ENCODE measurements at places on chromosomes 2 and 18.

GRCh38 chr2:989781-990467 is 39.3 kb downstream of the SNTG2 start:
- ATAC-seq, result no peak

DNA sequence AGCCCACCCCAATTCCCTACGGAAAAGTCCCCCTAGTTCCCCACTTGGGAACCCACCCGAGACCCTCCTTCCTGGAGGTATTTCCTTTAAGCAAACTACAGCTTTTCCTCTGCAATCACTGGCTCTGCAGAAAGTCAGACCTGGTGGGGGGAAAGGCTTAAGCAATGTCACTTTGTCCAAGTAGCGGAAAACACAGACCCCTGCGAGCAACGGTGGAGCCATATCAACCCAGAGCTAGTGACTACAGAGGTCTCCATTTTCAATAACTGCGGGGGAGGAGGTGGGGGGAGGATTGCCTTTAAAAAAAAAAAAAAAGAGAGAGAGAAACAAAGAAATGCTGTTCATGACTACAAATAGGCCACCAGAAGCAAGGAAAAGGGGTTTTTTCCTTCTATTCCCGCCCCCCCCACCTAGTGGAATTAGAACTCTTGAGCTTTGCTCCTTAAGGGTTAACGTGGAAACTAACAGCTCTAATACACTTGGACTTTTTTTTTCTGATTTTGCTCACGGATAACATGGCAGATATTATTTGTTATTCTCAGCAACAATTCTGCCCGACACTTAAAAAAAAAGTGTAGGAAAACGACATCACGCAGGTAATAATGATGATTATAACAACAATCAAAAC is 1.1 kb upstream of the FRZB start:
- ATAC-seq, result no peak

- ATAC-seq, result no peak
Measured at GRCh38 chr18:910247-910646, 5.6 kb downstream of the ADCYAP1 start.

DNA sequence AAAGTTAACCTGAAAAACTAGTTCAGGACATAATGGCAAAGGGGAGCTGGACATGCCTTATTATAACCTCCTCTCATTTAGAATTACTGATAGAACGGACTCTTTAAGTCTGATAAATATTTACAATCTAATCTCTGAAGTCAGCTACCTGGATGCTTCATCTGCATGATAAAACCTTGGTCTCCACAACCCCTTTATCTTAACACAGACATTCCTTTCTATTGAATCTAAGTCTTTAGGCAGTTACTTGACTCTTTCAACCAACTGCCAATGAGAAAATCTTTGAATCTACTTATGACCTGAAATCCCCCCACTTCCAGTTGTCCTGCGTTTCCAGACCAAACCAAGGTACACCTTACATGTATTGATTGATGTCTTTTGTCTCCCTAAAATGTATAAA is 191.2 kb upstream of the LRRTM4 start:
- no peak for ATAC-seq

DNA sequence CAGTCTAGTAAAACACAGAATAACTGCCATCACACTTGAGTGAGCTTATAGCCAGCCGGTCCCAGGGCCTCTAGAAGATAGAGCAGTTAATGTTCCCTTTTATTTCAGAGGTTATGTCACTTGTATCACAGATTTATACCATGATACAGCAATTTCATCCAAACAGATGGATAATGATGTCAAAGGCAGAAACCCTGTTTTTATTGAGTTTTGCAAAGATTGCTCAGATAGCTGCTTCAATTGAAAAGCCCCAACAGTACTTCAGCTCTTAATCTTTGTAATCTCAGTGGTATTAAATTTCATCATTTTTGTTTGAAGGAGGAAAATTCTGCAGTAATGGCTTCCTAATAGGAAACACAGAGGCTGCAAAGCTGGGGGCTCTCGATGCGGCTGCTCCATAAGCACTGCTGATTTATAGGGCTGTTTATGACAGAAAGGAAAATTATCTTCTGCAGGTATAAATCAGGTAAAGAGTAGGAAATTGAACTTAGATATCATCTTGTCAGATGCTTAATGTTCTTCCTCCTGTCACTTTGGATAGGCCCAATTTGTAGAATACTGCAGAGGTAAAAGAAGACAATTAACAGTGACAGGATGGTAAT is 112.3 kb downstream of the LNPK start:
- no peak for ATAC-seq

- ATAC-seq, result no peak
Measured at GRCh38 chr2:128026448-128027277, 1.2 kb downstream of the SAP130 start.

GRCh38 chr2:172179045-172179701 is 76.5 kb upstream of the DLX2 start:
- no peak for ATAC-seq

GRCh38 chr18:53745224-53745967 is 479.1 kb downstream of the MBD2 start:
- ATAC-seq, result no peak

DNA sequence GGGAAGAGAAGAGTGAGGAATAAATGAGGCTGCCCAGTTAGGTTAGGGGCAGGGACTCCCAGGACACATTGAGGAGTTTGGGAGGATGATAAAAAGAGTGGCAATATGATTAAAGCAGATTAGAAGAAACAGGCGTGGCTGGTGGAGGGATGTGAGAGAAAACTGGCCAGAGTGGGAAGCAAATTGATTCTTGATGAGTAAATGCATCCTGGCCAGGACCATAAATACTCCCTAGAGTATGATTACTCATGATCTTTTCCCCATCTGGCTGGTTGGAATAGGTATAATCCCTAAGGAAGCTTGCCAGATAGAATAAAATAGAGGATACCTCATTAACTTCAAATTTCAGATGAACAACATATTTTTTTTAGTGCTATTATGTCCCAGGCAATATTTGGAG is 21.5 kb upstream of the DAW1 start:
- ATAC-seq, result no peak

- no peak for ATAC-seq
Measured at GRCh38 chr18:8673256-8674209, 31.8 kb upstream of the MTCL1 start.

- ATAC-seq, result no peak
Measured at GRCh38 chr2:37831081-37831780, 93.9 kb upstream of the RMDN2 start.

DNA sequence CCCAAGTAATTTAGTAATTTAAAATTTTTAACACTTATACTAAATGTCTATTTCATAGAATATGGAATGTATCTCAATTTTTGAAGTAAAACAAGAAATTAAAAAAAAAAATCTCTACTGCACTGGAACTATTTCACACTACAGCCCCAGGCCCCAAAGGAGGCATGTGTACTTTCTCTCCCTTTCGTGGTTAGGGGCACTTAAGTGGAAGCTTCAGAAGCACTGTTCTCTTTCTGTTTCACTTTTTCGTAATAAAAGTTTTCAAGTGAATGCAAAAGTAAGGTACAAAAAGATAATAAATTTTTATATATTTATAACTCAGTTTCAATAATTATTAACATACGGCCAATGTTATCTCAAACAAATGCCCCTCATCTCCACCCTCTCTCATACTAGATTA is 123.8 kb upstream of the STON1 start:
- ATAC-seq, result no peak

DNA sequence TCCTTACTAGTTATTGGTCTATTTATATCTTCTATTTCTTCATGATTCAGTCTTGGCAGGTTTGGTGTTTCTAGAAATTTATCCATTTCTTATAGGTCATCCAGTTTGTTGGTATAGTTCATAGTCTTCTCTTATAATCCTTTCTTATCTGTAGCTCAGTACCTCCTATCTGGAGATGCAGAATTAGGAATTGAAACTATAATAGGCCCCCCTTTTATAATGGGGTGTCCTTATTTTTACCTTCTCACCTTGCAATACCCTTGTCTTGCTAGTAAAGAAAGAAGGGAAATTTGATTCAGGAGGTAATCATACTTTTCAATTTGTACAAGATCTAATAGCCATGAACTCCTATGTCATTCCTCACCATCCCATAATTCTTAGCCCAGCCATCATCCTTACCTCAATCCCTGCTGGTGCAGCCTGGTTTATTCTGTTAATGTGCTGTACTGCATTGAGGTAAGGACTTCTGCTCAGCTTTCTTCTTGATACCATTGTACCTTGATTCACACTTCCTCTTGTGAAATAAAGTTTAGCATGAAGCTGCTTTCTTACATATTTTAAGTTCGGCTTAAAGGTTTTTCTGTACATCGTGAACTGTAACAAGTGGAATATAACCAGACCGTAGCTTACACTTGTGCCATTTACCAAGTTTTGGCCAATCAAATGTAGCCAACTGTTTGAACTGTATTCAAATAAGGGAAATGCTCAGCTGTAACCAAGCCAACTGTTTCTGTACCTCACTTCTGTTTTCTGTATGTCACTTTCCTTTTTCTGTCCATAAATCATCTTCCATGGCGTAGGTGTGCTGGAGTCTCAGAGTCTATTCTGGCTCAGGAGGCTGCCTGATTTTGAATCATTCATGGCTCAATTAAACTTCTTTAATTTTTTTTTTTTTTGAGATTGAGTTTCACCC is 40.1 kb upstream of the PTH2R start:
- peak; percentile 85 for ATAC-seq

DNA sequence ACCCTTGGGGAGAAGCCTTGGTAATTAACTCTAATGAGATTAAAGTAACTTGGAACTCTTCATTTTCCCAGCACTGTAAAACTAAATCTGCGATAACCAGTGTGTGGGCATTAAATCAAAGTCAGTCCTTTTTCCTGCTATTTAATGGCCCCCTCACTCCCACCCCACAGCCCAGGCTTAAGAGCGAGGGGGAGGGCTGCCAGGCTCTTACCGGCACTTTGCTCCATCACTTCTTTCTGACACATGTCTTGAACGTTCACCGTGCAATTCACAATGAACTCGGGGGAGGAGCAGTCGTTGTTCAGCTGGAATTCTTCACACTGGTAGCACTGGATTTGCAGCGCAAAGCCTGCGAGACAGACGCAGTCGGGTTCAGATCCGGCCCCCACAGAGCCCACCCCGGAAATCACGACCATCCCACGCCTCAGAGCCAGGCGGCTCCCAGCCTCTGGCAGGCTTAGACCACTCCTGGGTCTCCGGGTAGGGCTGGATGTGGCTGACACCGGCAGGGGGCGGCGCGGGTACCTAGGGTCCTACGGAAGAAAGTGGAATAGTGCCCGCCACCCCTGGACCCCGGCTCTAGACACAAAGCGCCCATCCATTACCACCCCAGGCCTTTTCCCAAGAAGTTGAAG is 1.7 kb downstream of the LYPD1 start:
- peak; percentile 9 for ATAC-seq

DNA sequence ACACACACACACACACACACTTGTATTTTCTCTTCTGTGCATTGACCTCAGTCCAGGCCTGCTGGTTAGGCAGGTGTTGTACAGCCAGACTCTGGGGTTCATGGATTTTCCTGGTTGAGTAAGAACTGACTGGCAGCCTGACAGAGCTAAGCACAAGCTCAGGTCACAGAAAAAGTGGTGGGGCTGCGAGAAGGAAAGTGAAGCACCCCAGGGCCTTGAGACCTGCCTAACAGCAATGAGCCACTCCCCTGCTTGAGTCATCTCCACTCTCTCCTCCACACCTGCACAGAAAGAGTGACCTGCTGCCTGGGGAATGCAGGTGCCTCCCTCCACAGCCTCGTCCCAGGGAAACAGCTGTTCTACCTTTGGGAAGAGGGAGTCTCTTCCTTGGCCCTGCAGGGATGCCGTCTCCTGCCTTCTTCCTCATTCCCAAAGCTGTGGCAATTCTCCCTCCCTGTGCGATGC is 91.4 kb upstream of the LGALSL start:
- ATAC-seq, result no peak

DNA sequence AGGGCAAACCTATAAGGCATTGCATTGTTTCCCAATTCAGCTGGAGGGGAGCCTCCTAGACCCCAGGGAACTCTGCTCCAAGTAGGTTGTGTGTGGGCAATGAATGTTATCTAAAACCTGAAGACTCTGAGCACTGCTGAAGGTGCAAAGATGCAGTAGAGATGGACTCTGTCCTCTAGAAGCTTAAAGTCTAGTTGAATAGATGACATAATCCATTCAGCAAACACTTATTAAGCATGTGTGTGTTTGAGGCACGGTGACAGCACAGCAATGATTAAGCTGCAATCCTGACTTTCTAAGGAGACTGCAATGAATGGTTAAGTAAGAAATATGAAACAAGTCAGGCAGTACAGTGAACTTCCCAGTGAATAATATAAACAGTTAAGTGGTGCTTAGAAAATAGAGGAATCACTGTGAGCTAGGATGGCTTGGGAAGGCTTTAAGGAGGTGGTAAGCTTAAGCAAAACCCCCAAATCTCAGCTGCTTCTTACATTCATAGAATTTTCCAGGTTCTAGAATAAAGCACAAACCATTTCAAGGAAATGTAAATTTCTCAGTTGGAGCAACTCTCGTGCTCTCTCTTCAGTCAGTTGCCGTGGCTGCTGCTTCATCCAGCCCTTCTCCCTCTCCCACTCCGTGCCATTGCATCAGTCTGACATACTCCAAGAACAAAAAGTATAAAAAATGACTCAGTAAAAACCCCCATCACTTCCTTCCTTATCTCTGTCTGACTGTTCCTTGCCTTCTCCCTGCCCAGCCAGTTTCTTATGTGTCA is 19.1 kb downstream of the MXD1 start:
- no peak for ATAC-seq

DNA sequence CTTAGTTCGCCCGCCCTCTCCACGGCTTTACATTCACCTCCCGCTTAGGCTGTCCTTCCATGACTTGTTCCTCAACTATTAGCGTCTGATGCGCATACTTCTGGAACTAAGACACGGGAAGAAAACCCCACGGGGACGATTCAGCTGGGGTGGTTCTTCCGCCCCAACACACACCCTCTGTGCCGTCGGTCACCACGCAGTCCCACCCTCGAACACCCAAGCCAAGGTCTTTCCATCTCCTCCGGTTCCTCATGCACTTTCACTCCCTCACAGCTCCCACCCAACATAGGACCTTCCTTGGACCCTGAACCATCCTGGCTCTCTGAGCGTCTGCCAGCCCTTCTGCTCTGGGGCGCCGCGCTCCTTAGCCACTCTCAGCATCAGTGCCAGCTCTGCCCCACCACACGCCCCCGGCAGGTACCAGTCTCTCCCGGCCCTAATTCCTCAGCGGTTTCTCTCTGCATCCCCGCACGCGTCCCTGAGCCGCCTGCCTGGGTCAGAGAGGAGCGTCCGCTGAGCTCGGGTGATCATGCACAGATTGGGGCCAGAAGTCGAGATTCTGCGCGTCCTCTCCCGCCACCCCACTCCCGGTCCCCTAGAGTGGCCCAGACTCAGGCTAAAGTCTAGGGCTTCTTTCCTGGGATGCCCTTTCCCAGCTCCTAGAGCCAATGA is 522 bp upstream of the SRD5A2 start:
- no peak for ATAC-seq

DNA sequence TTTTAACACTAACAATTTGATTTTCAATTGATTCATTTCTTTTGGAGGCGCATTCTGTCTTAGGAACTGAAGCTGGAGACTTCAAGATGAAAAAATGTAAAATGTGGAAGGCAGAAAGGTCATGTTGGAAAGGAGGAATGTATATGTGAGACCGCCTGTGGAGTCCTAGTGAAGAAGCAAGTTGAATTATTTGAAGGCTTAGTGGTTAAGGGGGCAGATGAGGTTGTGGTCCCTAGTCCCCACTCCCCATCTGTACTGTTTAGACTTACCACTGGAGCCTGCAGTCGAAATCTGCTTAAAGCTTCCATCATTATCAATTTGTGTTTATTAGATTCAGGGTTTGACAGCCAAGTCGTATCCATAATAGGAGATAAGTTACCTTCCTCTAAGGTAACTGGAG is 15.4 kb upstream of the MIB1 start:
- ATAC-seq, result no peak

Data from stimulated activated memory B cell treated with anti-CD40 and anti-IgM and Interleukin-4, amounts not matched to agents 10 μg/mL and 1 μg/mL and 100 μg/mL, for 72 hours (primary cell).